ENCODE measurements at places on chromosomes 1 and 21.

DNA sequence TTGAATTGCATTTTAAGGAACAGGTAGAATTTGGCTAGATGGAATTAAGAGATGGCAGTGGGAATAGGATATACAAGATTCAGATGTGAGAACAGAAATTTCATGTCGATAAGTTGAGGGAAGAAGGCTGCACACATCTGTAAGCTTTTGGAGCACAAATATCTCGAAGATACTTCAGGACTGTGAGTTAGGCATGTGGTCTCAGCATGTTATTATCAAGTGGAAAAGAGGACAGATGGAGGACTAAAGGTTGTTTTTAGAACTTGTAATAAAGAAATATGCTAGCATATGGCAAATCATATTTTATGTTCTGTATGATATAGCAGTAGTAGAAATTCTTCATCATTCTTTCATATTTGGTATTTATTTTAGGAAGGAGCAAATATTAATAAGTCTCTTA lies 61.5 kb downstream of the KIF1B start:
- DNase-seq, result no peak

- no peak for DNase-seq
Measured at GRCh38 chr1:229285440-229285839, 14.5 kb downstream of the RAB4A start.

DNA sequence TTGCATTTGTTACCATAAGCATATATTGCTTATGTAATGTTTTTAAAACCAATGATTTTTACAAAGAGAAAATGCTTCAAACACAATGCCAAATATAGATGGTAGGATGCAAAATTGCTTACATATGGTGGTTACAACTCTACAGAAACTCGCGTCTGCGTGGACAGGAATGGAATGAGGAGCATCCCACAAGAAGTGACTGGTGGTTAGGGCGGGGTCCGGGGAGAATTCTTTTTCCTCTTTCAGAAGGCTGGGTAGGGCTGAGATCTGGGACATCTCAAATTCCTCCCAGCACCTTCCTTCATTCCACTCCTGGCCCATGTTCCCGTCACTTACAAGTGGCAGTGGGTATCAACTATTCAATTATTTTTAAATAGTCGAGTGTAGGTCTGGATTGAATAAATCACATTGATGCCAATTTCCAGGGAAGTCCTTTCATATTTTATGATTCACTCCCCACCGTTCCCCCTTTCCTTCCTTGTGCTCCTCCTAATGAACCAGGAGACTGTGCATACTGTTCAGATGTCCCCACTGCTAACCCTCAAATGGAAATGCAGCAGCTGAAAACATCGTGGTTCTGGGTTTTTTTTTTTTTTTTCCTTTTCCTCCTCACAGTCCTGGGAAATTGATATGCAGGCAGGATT lies 174.5 kb upstream of the POU3F1 start:
- DNase-seq, result no peak

DNA sequence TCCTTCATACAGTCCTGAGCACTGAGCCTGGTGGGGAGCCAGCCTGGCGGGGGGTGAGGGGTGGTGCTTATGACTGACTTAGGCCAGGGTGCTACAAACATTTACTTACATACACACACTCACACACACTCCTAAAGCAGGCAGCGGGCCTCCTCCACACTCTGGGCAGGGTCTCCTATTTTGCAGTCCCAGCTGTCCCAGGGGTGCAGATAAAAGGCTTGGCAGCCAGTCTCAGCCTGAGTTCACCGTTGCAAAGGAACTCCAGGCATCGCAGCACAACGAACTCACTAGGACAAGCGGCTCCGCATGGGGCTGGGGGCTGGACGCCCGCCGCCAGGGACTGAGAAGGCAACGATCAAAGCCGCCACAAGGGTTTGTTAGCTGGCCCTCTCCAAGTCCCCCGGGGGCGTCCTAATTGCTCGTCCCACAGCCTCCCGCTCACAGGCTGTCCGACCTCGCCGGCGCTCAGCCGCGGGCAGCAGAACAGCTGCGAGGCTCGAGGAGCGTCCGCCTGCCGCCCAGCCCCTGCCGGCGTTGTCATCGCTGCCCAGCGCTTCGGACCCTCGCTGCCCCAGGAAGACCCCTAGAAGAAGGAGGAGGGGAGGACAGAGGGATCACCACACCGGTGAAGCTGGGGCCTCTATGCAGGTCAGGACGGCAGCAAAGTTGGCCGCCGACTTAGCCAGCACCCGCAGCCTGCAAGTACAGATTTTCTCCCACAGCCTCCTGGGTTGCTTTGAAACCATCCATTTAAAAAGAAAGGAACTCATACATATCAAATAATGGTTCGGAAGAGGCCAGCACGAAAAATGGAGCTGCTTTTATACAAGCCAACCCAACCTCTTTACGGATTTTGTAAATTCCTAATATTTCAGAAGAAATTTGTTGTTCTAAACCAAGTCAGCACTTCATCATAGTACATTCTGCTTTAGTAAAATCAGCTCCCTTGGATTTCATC lies 6.2 kb downstream of the BARHL2 start:
- no peak for DNase-seq

DNA sequence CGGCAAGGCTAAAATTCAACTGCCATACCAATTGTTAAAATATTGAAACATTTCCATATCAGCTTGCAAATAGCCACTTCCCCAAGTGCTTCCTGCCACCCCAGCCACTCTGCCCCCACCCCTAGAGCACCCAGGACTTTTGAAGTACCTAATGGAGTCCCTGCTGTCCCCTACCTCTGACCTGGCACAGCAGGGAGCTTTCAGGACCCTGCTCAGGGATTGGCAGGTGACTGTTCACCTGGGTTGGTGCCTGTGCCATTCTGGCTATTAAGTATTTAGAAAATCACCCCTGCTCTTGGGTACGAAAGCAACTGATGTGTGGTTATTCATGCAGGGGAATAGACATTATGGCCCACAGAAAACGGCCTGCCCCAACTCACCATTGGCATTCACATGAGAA lies 9.1 kb upstream of the HPCAL4 start:
- DNase-seq, result no peak

DNA sequence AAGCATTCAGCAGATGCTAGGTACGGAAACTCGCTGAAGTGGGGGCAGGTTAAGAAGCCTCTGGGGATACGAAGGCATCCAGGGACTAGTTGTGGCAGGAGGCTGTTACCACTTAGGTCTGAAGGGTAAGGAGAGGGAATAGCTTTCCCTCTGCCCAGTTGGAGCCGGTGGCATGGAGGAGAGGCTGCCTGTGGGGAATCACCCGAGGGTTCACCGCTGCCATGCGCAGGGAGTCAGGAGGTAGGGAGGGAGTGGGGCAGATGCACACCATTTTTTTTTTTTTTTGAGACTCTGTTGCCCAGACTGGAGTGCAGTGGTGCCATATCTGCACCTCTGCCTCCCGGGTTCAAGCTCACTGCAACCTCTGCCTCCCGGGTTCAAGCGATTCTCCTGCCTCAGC lies 6.1 kb downstream of the PCSK9 start:
- no peak for DNase-seq

GRCh38 chr1:39076799-39077148 lies 50.6 kb downstream of the NDUFS5 start:
- DNase-seq, result no peak

DNA sequence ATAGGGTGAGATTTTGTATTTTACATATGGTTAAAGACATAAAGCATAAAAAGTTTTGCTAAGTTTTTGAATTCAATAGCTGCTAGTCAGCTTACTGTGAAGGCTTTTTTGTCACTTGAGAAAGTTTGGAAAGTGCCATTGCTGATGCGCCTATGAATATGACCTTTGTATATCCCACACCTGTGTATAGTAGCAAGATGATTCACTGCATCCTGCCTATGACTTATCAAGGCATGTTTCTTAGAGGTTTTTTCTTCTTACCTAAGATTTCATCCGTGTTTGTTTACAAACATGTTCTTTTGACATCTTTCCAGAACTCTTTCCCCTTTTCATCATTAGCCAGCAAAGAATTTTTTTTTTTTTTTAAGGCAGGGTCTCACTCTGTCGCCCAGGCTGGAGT lies 51.5 kb downstream of the PRKAA2 start:
- no peak for DNase-seq

- DNase-seq, result no peak
Measured at GRCh38 chr1:53616927-53617326, 122.0 kb downstream of the GLIS1 start.

GRCh38 chr1:15178571-15179484 lies 25.3 kb downstream of the TMEM51 start:
- peak; percentile 76 for DNase-seq

GRCh38 chr1:92503926-92504285 lies 17.2 kb upstream of the GFI1 start:
- DNase-seq, result no peak

DNA sequence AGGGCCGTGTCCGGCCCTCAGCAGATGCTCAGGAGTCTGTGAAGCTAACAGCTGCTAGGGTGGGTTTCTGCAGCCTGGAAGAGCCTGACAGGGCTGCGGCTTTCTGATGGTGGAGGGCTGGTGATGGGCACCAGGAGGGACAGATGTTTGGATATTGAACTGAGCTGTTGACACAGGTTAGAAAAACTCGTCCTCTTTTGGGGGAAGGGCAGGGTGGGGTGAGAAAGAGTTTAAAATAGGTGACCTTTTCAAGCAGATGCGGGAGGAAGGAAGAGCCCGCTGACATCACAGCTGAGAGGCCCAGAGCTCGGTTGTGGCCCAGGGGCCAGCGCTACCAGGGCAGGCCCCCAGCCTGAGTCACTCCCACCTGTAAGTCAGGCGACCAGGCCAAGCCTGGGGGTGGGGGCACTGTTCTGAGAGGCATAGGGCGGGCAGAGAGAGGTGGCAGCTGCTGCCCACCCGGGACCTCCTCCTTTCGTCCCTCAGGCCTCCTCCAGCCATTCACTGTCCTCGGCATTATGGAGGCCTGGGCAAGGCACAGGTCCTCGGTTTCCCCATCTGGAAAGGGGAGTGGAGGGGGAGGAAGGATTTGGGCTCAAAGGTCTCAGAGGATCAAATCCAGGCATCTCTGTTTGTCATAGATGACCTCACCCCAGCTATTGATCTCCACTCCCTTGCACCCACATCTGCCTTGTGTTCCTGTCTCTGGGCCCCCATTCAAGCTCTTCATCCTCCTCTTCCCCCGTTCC lies 32.3 kb upstream of the ID3 start:
- DNase-seq, result no peak

GRCh38 chr21:42465803-42466127 lies 30.3 kb downstream of the RSPH1 start:
- no peak for DNase-seq

DNA sequence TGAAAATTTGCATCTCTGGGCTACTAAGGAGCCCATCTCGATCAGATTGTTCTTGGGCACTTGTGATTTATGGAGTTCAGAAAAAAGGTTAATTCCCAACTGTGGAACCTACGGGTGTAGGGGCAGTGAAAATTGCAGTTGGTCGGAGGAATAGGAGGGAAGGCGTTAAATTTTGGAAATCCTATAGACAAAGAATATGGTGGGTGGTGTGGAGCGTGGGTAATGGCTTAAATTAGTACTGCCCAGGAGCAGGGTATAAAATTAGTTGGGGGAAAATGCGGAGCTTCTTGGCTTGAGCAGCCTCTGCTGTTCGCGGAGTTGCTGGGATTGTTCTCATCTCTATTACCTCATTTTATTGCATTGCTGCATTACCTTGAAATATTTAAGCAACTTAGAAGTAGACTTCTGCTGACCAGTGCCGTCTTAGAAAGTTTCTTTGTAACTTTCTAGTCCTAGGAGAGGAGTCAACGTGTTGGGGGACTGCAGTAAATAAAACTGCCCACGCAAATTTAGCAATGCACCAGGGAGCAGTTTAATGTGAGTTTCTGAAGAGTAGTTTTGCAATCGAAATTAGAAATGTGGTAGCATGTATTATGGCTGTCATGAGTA lies 514 bp downstream of the S1PR1 start:
- no peak for DNase-seq

- no peak for DNase-seq
Measured at GRCh38 chr1:228206582-228207351, 1.1 kb upstream of the OBSCN start.

GRCh38 chr1:207288315-207288714 lies 33.2 kb upstream of the CD55 start:
- no peak for DNase-seq

- DNase-seq, result no peak
Measured at GRCh38 chr1:78980511-78980910, 26.0 kb downstream of the ADGRL4 start.

DNA sequence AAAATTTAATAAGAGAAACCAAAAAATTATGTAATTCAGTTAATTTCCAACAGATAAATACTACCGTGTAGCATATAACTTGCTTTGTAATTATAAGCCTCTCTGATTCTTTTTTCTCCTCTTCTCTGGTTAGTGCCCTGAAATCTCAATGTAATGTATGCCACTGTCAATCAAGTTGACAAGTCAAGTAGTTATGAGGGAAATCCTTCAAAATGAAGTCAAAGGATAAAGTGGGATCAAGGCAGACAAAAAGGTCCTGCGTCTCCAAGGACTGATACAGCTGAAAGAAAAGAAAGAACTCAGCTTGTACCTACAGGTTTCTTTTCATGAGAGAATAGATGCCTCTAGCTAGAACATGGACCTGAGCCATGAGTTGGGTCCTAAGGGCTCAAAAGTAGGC lies 19.8 kb downstream of the VPS45 start:
- no peak for DNase-seq

- no peak for DNase-seq
Measured at GRCh38 chr1:91759076-91759475, 126.9 kb downstream of the TGFBR3 start.

DNA sequence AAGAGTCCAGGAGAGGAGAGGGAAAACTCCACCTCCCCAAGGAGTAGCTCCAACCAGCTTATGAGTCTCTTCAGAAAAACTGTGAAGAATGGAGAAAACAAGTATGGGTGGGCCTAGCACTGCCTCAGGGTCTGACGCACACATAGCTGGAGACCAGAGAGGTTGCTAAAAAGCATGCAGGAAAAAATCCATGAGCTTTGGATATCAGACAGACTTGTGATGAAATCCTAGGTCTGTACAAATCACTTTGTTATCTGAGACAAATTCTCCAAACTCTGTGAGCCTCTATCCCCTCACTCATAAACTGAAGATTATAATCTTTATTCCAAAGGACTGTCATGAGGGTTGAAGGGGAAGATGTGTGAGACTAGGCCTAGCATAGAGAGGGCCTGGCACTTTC lies 141.5 kb upstream of the FGGY start:
- DNase-seq, result no peak

DNA sequence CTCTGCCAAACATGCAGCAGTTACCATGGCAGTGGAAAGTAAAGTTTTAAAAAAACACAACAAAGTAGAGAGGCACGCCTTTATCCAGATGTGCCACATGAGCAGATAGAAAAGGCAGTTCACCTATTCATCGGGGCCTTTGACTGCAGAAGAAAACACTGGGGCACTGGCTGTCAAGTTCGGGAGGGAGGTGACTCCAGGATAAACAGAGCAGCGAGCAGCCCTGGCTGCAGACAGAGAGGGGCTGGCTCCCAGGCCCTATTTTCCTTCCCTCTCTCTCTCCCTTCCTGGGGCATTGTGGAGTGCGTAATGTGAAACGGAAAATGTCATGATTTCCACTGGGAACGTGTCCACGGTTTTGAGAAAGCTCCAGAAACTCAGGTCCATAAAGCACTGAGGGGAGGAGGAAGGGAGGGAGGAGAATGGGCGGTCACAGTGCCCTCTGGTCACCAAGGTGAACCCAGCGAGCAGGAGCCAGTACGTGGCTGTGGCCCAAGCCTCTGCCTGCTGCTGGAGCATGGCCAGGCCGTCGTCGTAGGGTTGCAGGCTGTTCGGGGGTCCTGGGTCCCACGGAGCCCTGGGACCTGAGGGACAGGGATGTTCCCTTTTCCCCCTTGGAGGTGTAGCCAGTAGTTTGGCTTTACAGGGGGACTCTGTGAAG lies 114.7 kb upstream of the IRF2BP2 start:
- DNase-seq, result no peak

GRCh38 chr21:26469789-26470188 lies 103.3 kb downstream of the CYYR1 start:
- DNase-seq, result no peak

GRCh38 chr1:186482661-186483255 lies 21.8 kb upstream of the PDC start:
- DNase-seq, result peak; percentile 29

All from NCI-H774 (cell line).